ENCODE measurements at places on chromosomes 4 and X.

GRCh38 chrX:130563476-130563875 lies 161.7 kb downstream of the RBMX2 start:
- no peak for DNase-seq

DNA sequence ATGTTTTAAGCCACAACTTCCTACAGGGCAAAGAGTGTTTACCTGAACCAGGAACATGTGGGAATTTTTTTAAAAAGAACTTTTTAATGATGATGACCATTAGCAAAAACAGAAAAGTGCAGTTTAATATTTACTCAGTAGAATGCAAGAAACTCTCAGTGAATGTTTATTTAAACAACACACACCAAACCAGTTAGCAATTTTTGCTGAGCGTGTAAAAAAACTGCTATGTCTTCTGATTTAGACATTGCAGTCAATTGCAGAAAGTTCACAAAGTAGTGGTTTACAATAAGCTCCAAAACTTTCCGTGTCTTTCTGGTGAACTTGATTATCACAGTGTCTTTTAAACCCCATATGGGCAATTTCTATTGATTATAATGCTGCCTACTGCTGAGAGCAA lies 273.7 kb upstream of the DIAPH2 start:
- DNase-seq = no peak

- DNase-seq = no peak
Measured at GRCh38 chr4:120520761-120521160, 401.8 kb downstream of the PRDM5 start.

GRCh38 chr4:19905024-19905423 lies 346.7 kb upstream of the SLIT2 start:
- no peak for DNase-seq

DNA sequence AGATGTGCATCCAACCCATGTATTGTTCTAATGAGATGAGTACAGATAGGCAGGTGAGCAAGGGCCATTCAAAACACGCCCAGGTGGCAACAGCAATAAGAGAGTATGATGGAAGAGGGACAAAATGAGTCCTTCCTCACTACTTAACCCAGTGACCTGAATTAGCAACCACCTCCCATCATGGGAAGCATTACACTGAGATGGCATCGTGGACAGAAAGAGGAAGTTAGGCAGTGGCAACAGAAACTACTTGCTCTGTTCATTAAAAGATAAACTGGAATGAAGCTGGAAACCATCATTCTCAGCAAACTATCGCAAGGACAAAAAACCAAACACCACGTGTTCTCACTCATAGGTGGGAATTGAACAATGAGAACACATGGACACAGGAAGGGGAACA lies 17.2 kb downstream of the RXFP1 start:
- DNase-seq = no peak

- DNase-seq = no peak
Measured at GRCh38 chr4:4347585-4347984, 39.3 kb upstream of the NSG1 start.

- no peak for DNase-seq
Measured at GRCh38 chr4:138945401-138945800, 70.2 kb upstream of the NOCT start.

GRCh38 chr4:15855804-15856475 lies 77.8 kb downstream of the CD38 start:
- no peak for DNase-seq

GRCh38 chr4:54400802-54401201 lies 171.7 kb downstream of the PDGFRA start:
- DNase-seq = no peak

- DNase-seq = no peak
Measured at GRCh38 chrX:17443556-17443955, 68.6 kb downstream of the NHS start.

- DNase-seq = no peak
Measured at GRCh38 chr4:53671757-53672156, 80.5 kb upstream of the LNX1 start.

DNA sequence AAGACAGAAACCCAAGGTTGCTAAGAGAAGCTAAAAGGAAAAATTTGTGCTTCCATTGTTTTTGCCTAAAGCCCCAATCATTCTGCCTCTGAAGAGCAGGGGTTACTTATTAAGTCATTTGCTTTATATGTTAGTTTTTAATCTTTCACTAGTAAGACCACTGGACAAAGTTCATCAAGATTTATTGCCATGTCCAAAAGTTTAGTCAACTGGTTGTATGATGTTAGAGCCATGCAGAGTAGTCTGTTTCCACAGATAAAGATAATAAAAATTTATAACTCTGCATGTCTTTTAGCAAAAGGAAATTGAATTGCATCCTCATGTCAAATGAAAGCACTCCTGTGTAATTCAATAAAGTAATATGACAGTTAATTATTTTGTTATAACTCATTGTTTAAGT lies 75.8 kb upstream of the PRKG2 start:
- no peak for DNase-seq

DNA sequence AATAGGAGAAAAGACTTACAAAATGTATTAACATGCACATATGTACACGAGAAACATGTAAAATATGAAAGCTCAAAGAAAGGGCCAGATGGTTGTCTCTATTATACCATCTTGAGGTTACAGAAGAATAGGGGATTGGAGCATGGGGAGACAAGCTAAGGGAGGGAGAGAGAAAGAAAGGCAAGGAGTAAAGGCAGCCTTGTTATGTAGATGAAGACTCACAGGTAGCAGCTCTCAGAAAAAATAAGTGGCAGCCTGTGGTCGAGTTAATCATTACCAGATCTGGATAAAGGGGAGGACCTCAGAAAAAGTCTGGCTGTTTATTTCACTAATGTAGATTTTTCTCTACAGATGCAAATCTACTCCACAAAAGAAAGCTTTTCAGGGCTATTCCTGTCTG lies 26.6 kb upstream of the PPP1R2C start:
- DNase-seq = no peak

DNA sequence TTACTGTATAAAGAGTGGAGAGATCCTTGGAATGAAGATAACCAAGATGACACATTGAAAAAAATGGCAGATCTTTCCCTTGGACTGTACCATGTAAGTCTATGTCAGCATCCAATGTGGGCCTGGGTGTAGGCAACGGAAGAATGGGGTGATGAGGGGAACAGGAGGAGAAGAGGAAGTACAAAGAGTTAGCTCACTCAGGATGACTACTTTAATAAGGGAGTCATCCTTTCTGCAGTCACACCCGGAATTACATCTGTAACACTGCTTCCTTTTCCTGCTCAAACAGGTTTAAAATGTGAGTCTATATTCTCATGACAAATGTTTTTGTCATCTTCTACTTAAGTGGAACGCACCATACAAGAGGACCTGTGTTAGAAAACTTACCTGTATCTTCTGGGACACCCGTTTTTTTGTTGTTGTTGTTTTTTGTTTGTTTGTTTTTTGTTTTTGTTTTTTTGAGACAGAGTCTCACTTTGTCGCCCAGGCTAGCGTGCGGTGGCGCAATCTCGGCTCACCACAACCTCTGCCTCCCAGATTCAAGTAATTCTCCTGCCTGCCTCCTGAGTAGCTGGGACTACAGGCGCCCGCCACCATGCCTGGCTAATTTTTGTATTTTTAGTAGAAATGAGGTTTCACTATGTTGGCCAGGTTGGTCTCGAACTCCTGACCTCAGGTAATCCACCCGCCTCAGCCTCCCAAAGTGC lies 18.0 kb downstream of the HPSE start:
- no peak for DNase-seq

- no peak for DNase-seq
Measured at GRCh38 chrX:11130136-11130535, 19.0 kb downstream of the HCCS start.

- no peak for DNase-seq
Measured at GRCh38 chrX:68935362-68935761, 106.5 kb downstream of the EFNB1 start.

DNA sequence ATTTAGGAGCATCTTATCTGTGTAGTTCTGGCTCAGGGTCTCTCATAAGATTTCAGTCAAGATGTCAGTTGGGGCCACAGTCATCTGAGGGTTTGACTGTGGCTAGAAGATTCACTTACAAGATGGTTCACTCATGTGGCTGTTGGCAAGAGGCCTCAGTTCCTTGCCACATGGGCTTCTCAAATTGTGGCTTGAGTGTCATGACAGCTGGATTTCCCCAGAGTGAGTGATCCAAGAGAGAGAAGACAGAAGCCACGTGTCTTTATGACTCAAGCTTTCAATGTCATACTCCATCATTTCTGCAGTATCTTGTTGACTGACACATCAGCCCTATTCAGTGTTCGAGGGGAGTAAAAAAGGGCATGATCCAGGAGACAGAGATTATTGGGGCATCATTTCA lies 131.3 kb upstream of the AP1S2 start:
- DNase-seq = no peak

DNA sequence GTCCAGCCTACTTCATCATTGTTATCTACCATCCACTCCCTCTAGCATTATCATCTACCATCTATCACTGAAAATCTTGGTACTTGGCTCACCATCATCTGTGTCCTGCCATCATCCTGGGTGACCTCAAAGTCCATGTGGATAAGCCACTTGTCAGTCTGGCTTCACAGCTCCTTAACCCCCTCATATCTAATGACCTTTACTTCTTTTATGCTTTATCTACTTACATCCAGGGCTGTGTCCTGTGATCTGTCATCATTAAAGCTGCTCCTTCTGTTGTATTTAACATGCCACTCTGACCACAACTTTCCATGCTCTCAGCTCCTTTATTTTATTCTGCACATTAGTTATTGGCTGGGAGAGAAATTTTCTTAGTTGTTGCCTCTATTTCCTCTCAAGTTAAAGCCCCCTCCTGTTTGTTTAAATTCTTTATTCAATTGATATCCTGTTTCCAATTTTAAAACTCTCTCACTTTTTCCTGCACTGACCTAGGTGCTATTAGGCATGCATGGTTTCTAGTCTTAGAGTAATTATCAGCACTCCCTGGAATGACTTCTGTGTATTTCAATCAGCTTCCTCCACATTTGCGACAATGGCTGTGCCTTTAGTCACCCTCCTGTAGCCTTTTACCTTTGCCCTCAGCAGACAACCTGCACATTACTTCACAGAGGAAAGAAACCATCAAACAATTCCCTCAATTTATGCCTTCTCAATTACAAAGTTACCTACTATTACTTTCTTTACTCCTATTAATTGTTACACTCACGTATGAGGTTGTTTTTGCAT lies 8.1 kb upstream of the FABP2 start:
- no peak for DNase-seq
